Fibroblast of lung (primary cell): ENCODE measurements at places on chromosomes 16 and 17.

GRCh38 chr16:3235856-3236669 is 1.1 kb upstream of the ZNF200 start:
- no peak for DNase-seq

DNA sequence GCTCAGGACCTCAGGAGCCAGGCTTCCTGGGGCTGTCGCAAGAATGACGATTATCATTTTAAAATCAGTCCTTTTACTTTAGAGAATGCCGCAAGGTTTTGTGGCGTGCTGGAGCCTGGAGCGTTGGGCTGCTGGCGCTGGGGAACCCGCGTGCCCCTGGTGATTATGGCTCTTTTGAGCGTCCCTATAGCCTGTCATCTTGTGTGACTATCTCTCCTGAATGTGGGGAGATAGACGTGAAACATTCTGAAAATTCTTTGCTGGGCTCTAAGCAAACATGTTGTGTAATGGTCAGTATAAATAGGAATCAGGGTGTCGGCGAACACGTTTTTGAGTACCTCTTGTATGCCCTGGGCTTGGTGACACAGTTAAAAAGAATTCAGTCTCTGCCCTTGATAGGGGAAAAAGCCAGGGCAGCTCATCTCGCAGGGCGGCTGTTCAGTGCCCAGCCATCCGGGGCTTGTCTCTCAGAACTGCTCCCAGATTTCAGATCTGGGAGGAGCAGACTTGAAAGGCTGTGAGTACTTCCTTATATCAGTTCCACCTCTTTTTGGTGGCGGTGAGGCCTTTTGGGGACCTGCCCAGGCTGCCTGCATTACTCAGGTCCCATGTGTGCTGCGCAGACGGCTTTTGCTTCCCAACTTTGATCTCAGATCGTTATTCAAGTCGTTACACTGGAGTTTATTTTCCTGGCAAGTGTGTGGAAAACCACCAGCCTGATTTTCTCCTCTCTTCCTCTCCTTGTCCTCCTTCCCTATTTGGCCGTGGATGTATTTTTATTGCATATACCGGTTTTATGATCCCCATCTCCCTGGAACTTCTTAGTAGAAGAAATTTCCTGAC is 973 bp downstream of the SLC7A6 start:
- DNase-seq, result peak; percentile 79

GRCh38 chr16:51919736-51920135 is 627.2 kb downstream of the TOX3 start:
- no peak for DNase-seq

GRCh38 chr17:74663561-74663960 is 40.0 kb upstream of the CD300E start:
- DNase-seq, result peak; percentile 5

DNA sequence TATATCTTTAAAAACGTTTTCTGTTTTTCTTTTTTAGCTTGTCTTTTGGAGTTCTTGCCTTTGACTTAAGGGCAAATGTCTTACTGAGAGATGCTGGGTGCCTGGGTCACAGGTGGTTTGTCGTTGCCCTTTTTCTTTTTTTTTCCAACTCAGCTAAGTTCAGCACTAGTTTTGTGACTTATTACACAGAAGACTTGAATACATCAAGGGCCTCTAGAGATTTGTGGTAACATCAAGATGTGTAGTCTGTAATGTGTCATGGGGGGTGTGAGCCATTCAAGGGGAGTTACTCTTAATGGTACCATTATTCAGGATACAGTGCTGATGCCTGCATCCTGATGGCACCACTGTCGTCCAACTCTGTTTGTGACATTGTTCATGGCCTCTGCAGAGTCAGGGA is 95.1 kb downstream of the PRKCA start:
- DNase-seq, result no peak

DNA sequence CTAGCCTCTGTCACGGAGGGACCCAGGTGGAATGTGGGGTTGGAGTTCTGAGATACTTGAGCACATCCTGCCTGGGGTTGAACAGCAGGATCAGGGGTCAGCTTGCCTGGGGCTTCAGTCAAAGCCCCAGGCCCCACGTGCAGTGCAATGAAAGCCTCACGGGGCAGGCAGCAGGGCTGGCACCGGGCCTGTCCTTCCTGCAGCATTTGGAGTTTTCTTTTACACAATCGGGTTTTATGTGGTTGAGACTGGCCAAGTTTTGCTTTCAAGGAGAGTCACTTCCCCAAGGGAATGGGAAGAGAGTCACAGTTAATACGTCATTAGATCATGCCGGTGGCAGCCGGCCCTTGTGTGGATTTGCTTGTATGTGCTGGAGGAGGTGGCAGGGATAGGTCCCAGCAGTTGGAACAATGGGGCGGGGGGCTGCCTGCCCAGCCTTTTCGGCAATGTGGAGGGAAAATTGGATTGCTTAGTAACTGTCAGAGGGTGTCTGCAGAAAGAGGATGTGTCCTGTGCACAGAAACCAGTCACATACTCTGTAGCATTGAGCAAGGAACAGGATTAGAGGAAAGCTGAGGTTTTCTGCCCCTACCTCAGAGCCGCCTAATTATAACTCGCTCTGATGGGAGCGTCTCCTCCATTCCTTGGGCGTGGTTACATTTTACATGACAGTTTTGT is 4.5 kb downstream of the RMI2 start:
- DNase-seq, result peak; percentile 90

- peak; percentile 65 for DNase-seq
Measured at GRCh38 chr17:7019839-7020519, 2.9 kb upstream of the BCL6B start.

DNA sequence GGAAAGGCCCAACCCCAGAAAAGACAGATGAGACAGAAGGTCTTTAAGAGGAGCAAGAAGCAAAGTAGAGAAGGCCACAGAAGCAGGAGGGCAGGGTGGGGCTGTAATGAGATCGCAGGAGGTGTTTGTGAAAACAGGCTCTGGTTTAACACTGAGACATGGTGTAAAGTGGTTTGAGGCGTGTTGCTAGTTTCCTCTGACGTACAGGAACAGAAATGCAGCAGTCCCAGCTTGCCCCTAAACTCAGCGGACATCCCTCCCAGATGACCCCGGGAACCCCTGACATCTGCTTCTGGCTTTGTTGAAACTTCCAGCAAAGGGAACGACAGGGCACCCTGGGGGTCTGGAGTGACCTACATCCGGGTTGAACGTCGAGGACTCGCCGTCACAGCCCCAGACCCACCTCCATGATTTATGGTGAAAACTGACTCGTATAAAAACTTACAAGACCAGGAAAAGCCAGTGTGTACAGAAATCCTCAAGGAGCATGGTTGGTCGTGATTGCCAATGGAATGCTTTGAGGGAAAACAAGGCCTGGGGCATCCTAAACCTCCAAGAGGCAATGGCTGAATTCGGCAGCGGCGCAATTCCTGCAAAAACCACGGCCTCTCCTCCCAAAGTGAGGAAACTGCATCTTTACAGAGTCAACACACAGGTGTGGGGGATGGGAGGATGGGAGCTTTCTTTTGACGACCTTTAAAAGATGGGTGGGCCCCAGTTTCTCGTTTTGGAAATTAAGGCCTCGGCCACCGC is 25.8 kb downstream of the LITAF start:
- DNase-seq, result no peak

- DNase-seq, result no peak
Measured at GRCh38 chr17:17137731-17138585, 68.2 kb downstream of the PLD6 start.

DNA sequence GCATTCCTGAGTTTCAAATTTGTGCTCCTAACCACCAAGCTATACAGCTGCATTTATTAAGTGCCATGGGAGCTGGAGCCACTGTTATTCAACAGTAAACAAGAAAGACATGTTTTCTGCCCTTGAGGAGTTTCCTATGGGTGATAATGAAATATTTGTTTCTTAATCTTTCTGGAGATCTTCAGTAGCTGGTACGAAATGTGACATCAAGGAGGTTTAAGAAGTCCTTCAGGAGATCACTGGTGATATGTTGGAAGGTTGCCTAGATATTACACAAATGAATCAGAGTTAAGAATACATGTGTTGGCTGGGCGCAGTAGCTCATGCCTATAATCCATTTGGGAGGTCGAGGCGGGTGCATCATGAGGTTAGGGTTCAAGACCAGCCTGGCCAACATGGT is 14.9 kb downstream of the RHOT1 start:
- DNase-seq, result peak; percentile 74

DNA sequence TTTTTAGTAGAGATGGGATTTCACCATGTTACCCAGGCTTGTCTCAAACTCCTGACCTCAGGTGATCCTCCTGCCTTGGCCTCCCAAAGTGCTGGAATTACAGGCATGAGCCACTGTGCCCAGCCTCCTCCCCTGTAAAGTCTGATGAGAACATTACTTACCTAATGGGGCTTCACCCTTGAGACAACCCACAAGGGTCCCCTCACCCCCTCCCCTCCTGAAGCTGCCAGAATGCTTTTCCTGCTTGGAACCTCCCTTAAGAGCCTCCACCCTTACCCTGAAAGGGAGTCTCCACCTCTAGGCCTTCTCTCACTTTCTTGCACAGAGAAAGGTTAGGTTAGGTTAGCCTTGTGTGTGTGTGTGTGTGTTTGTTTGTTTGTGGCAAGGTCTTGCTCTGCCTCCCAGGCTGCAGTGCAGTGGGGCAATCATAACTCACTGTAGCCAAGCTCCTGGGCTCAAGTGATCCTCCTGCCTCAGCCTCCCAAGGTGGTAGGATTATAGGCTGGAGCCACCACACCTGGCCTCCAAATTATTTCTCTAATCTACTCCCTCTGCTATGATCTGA is 8.9 kb downstream of the SLC5A11 start:
- DNase-seq, result no peak

- DNase-seq, result no peak
Measured at GRCh38 chr17:1979182-1979985, 45.8 kb downstream of the RTN4RL1 start.

GRCh38 chr16:52548261-52549010 is 1.5 kb upstream of the TOX3 start:
- DNase-seq, result no peak

DNA sequence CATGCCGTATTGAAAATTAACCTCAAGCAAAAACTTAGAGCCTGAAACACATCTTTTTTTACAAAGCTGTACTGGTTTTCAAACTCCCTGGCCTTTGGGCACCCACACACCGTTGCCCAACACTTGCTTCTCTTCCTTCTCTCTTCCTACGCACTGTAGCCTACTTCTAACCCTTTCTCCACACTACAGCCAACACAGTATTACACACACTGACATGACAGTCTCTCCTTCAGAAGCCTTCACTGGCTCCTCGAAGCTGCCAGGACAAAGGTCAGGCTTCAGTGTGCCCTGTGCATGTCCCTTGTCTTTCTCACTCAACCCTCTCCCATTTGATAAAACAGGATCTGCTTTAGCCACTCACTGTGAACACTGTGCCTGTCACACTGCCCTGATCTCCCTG is 8.0 kb downstream of the FANCA start:
- DNase-seq, result no peak

- DNase-seq, result no peak
Measured at GRCh38 chr16:66740010-66740409, 11.4 kb downstream of the DYNC1LI2 start.

GRCh38 chr17:61398721-61399130 is 917 bp upstream of the TBX2 start:
- no peak for DNase-seq

GRCh38 chr17:4978726-4979125 is 8.7 kb downstream of the CAMTA2 start:
- no peak for DNase-seq

DNA sequence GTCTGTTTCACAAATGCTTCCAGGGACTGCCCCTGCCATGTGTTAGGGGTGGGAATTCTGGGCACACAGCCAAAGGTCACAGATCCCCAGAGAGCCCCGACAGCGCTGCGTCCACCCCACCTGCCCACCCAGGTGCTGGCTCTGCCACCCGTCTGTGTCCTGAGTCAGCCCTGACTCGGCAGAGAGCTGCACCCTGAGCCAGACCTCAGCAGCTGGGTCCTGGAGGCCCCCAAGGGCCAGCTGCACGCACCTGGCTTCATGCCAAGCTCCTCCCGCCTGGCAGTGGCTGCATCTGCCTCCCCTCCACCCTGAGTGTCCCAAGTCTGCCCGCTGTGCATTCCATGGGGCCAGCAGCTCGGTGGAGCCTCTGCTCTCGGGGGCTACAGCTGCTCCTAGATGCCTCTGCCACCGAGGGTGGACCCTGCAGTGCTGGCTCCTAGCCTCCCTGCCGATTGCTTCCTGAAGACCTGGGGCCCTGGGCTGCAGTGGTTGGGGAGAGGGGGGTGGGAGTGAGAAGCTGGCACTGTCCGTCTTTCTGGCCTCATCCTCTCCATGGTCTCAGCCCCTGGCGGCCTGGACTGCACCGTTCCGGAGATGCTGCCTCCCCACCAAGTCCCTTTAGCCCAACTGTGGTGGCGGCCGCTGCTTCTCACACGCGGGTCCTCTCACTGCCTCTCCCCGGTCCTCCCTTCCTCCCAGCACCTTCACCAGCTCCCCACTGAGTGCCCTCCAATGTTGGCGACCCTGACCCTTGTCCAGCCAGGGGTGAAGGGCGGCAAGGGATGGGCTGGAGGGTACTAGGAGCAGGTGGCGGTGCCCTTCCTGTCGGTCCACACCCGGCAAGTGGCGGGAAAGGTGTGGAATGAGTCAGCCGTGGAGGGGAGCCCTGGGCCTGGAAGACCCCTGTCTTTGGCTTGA is 3.0 kb downstream of the SECTM1 start:
- peak; percentile 75 for DNase-seq

DNA sequence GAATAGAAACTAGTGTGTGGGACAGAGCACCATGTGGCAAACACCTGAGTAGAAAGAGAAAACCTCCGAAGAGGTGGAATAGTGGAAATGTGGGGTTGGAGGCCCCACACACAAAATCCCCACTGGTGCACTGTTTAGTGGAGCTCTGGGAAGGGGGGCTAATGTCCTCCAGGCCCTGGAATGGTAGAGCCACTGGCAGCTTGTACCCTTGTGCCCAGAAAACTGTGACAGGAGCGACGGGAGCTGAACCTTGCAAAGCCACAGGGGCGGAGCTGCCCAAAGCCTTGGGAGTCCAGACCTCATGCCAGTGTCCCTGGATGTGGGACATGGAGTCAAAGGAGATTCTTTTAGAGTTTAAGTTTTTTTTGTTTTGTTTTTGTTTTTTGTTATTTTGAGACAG is 50.6 kb downstream of the RNF112 start:
- DNase-seq, result no peak

- peak; percentile 93 for DNase-seq
Measured at GRCh38 chr17:47239967-47240651, 13.5 kb upstream of the ITGB3 start.

DNA sequence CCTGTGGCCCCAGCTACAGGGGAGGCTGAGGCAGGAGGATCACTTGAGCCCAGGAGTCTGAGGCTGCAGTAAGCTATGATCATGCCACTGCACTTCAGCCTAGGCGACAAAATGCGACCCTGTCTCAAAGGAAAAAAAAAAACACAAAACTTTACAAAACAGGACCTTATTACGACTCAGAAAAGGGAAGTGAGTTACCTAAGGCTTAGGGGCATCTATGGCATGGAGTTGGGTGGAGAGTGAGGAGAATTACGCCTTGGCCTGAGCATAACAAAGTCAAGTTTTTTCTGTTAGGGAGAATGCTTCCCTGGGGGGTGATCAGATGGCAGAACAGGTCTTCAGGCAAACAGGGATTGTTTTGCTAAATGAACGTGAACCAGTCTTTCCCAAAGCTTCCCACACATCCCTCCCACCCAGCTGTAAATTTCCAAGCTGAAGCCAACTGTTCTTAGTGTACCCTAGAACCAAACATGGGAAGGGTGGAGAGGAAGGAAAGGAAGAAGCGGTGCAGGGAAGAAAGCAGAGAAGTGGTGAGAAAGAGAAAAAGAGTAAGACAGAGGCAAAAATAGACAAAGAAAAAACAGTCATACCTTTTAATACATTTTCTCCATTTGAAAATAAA is 24.6 kb upstream of the TNRC6C start:
- DNase-seq, result no peak

- DNase-seq, result peak; percentile 91
Measured at GRCh38 chr17:633641-634101, 81.0 kb downstream of the VPS53 start.
